ENCODE measurements at places on chromosomes 4 and X.

DNA sequence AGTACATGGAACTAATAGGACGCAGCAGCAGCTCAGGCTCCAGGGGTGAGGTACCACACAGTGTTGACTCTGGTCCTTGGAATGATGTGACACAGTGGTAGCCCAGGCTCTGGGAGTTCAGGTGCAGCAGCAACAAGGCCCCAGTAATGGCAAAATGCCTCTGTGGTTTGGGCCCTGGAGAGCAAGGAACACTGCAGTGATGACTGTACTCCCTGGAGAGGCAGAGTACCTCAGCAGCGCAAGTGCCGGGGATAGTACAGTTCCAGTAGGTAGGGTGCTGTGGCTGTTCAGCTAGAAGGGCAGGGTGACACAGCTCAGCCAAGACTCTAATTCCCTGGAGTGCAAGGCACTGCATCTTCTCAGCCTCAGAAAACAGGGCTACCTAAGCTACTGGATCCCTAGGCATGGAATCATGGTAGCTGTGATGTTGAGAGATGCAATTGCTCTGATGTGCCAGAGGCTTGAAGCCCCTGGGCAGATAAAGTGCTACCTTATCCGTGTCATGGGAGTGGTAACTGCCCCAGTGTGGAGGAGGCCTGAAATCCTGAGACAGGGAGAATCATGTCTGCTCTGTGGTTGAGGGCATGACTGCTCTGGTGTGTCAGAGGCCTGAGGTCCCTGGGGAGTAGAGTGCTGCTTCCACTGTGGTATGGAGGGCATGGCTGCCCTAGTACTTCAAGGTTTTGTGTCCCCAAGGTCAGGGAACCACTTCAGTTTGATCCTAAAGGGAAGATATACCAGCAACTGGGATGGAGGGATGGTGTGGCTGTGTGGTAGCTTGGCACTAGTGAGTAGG is 55.2 kb downstream of the AREG start:
- DNase-seq = no peak

GRCh38 chr4:59869559-59869958 is 1330.6 kb upstream of the ADGRL3 start:
- no peak for DNase-seq

DNA sequence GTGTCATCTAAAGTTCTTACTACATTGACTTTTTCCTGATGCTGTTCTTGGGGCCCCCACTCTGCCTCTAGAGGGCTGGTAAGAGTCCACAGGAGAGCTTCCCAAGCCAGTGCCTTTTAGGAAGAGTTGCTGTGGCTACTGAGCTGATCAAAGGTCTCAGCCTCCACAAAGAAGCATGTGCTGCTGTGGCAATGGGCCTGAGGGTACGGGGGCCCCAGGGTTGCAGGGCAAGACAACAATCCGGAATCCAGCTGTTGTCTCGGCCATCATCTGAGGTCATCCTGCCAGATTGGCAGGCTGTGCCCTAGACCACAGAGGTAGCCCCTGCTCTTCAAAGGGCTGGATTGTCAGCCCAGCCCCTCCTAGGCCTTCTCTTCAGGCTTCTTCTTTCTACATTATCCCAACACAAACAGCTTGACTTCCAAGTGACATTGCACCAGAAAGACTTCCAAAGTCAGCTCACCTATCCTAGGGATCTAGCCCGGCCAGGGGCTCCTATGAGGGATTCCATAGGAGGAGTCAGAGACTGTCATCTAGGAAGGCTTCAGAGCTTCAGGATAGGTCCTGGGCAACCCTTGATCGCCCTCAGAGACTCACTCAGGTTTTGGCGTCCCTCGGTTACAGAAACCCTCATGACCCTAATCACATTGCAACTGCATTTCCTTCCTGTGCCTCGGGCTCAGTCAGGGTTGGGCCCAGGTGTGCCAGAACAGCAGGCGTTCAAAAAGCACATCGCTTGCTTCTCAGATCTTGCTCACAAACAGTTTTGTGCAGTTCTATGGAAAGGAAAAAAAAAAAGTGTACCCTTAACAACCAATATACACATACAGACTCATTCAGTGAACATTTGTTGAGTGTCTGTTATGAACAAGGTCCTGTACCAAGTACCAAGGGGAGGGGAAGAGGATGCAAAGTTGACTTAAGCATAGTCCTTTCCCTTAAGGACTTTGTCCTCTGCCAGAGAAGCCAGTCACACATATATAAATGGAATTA is 27.8 kb downstream of the SLC25A5 start:
- no peak for DNase-seq

GRCh38 chr4:44446801-44447562 is 1.6 kb downstream of the KCTD8 start:
- no peak for DNase-seq

GRCh38 chrX:133846311-133846710 is 139.1 kb downstream of the GPC3 start:
- DNase-seq = no peak

DNA sequence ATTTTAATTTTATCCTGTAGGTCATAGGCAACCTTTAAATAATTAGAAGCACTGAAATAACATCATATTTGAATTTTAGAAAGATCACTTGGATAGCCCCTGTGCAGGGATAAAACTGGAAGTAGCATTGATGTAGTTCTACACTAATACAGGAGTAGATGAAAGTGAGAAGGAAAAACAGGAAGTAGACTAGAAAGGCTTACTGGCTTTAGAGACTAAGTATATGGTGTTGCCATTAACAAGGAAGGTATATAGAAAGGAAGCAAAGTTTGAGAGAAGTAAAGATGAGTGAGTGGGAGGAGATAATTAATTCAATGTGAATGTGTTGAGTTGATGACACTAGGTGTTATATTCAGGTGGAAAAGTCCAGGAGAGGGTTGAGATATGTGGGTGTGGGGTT is 73.1 kb upstream of the EPGN start:
- DNase-seq = no peak

GRCh38 chr4:6360385-6360784 is 90.7 kb downstream of the WFS1 start:
- DNase-seq = no peak

GRCh38 chr4:27787195-27787594 is 926.6 kb downstream of the STIM2 start:
- DNase-seq = no peak
